ENCODE measurements at places on chromosomes 1 and 21.

DNA sequence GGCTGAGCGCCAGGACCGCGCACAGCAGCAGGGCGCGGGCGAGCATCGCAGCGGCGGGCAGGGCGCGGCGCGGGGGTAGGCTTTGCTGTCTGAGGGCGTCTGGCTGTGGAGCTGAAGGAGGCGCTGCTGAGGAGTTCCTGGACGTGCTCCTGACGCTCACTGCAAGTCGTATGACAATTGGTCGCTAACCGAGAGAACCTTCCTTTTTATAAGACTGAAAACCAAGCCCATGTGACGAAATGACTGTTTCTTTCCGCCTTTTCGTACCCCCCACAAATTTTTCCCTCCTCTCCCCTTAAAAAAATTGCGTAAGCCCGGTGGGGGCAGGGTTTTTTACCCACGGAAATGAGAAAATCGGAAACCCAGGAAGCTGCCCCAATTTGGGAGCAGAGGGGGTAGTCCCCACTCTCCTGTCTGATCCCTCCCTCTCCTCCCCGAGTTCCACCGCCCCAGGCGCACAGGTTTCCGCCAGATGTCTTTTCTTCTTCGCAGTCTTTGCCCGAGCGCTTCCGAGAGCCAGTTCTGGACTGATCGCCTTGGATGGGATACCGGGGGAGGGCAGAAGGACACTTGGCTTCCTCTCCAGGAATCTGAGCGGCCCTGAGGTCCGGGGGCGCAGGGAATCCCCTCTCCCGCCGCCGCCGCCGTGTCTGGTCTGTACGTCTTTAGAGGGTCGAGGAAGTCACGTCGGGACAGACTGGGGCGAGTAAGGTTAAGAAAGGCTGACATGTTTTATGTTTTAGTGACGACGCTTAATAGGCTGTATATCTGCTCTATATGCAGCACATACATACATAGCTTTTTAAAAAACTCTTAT, at the start of gene PTGS2:
Gene PTGS2, minus strand, starts transcription at position 179 of the 817 bp plus-strand sequence. Its CDS starts 133 bp downstream, at position 46.
- DNase-seq: peak; percentile 2

DNA sequence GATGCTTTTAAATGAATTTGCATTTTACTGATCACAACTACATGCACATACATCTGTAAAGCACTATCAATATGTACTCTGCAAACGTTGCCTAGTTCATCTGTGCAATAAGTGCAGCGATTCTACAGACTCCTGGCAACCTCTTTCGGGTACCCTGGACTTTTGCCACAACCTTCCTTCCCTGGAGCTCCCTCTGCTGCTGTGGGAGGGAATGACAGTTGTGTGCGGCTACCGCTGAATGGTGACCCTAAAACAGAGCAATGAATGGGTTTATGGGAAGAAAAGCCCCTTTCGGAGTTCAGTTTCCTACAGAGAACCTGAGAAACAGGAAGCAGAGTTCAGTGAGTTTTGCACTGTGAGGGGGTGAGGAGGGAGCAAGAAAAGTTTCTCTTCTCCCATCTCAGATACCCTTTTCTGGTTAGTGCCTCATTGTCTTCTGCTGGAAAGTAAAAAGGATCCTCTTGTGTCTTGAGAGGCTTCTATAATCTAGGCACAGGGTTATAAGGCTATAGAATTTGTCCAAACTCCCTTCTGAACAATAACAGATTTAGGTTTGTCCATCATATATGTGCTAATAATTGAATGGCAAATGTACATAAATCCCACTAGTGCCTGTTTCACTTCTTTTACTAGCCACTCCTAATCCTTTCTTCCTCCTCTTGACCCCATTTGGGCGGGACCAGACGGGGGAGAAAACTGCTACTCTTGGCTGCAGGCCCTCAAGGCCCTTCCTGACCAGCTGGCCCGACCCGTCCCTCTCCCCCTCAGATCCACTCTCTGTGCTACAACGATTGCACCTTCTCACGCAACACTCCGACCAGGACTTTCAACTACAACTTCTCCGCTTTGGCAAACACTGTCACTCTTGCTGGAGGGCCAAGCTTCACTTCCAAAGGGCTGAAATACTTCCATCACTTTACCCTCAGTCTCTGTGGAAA, 19.8 kb upstream of the SARS1 start:
- DNase-seq: no peak

GRCh38 chr1:175146529-175147213, 45.9 kb downstream of the KIAA0040 start:
- peak; percentile 9 for DNase-seq

- no peak for DNase-seq
These were observed 16.4 kb downstream of the FOXJ3 start for GRCh38 chr1:42318601-42319000.

DNA sequence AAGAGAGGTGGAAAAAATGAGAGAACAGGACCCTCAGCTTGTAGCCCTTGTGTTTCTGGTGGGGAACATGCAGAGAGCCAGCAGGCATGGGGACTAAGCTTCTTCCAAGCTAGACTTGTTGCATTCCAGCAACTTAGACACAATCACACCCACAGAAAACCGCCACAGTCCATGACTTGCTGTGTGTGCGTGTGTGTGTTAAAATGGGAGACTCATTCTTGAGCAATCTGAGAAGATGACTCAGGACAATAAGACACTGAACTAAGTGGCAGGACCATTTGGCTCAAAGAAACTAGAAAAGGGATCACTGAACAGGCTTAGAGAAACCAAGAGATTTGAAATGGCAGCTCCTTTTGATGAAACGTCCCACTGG, 78.0 kb downstream of the HLX start:
- no peak for DNase-seq

GRCh38 chr21:42068592-42068991, 2.5 kb upstream of the UMODL1 start:
- no peak for DNase-seq

DNA sequence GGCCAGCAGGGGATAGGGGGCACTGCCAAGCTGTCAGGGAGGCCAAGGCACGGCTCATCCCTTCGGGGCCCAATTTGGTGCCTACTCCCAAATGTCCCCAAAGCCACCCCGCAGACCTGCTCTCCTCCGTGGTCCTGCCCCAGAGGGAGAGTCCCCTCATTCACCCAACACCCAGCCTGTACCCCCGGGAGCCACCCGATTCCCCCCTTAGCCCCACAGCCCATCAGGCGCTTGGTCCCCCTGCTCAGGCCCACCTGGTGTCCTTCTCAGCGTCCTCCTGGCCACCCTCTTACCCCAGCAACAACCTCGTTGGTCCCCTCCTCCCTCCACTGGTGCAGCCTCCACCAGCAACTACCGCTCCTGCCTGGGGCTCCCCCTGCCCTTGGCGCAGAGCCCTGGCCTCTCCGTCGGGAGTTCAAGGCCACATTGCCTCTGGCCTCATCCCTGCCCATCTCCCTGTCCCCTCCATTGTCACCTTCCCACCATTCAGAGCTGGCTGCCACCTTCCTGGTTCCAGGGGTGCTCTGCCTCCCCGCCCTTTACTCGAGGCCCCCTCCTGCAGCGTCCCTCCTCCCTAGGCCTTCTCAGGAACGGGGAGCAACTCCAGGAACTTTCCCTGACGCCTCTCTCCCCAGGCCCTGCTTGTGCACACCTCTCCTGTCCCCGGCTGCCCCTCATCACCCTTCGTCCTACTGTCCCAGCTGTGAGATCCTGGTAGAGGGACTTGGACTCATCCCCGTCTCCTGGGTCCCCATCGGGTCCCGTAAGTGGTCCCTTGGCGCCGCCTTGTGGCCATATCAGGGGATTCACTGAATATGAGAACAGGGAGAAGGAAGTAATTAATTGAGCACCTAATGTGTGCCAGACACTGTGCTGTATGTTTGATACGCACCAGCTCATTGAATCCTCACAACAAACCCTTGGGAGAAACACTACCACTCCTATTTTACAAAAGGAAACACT, 73.9 kb downstream of the RAP1GAP start:
- no peak for DNase-seq

DNA sequence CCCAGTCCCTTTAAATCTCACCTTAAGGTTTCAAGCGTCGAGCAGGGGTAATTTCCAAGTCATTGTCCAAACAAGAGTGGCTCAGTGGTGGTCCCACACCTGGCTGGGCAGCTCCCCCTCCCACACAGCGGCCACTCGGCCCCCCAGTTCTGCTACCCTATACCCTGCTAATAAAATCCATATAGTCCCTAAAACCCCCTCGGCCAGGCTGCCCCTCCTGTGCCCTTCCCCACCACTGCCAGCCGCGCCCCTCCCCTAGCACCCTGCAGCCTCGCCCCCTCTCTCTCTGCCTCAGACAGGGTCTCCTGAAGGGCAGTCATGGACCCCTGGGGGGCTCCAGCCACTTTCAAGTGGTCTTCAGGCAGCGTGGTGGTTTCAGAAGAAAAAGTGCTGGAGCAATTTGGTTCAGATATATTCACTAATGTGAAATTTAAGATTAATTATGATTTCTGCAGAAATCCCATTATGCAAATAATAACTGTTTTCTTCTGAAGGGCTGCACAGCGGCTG, 34.2 kb upstream of the TTC34 start:
- no peak for DNase-seq

DNA sequence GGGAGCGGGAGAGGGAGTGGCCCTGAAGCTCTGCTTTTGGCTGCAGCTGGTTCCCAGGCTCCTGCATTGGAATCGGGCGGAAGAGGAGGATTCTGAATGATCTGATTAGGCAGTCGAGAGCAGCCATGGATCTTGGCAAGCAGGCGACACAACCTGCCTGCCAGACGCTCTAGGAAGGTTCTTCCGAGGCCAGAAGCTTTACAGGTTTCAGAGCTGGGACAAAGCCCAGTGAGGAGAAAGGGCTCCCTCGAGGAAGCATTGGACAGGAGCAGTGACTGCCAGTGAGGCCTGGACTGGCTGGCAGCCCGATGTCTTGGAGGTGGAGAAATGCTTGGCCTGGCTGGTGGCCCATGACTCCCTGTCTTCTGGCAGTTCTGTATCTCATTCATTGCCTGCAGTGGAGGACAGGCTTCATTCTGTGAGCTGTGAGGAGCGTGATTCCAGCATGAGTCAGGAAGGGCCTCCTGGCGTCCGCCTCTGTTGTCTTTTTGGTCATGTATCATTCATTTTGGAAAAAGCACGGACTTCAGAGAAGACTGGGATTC, 132.7 kb upstream of the IPO9 start:
- DNase-seq: no peak
